T-cell (primary cell): ENCODE measurements at places on chromosomes 2 and 18.

DNA sequence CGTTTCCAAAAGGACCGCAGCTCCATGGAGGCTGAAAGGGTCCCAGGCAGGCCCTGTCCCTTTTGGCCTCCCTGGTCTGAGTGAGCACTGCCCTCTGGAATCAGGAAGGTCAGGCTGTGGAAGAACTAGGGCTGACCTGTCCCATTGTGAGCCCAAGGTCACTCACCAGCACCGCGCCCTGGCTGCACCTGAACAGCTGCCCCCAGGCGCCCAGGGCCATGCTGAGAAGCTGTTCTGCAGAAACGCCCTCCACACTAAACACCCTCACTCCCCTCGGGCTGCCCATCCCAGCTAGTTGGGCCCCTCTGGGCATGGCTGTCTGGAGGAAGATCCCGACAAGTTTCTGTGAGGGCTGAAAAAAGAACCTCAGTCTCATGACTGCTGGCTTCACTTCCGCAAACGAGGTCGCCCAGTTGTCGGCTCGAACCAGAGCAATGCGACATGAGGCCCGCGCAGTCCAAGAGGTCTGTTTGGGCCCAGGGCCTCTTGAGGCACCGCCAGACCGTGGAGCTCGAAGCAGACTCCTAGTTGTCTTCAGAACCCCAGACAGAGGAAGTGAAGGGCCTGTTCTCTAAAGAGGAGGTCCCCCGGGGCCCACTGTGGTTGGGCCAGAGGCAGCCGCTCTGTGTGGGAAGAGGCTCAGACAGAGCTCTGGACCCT is 64.4 kb downstream of the INPP5D start:
- no peaks in the 10 kb centered on the region for H3K27me3 ChIP-seq
- H3K4me3 ChIP-seq = no peak overlapping the region
- no peak overlapping the region for H3K27ac ChIP-seq
- DNase-seq = no peak
- no peaks in the 10 kb centered on the region for H3K4me1 ChIP-seq

GRCh38 chr18:78981394-78981831 is 1.8 kb downstream of the SALL3 start:
- no peak for DNase-seq
- H3K4me1 ChIP-seq = no peaks in the 10 kb centered on the region
- H3K4me3 ChIP-seq = no peak overlapping the region
- H3K27ac ChIP-seq = no peak overlapping the region
- H3K27me3 ChIP-seq = peaks cover 31% of the 10 kb centered on the region
- no peaks in the 10 kb centered on the region for H3K36me3 ChIP-seq

- peak overlapping the region; percentile 6 for H3K4me3 ChIP-seq
- H3K36me3 ChIP-seq = no peaks in the 10 kb centered on the region
- H3K27me3 ChIP-seq = no peaks in the 10 kb centered on the region
Measured at GRCh38 chr2:134233728-134234136, 20.1 kb upstream of the MGAT5 start.

DNA sequence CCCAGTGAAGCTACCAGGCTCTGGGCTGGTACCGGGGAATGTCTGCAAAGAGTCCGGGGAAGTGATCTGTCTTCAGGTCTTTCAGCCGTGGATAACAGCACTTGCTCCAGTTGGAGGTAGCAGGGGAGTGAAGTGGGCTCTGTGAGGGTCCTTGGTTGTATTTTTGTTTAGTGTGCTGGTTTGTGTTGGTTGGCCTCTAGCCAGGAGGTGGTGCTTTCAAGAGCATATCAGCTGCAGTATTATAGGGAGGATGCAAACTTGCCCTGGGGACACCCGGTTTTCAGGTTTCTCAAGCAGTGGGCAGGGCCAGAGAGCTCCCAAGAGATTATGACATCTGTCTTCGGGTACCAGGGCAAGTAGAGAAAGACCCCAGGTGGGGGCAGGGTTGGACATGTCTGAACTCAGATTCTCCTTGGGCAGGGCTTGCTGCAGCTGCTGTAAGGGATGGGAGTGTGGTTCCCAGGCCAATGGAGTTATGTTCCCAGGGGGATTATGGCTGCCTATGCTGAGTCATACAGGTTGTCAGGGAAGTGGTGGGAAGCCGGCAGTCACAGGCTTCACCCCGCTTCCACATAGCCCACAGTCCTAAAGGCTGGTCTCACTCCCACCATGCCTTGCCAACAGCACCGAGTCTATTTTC is 34.4 kb downstream of the ACAA2 start:
- no peak for DNase-seq
- no peaks in the 10 kb centered on the region for H3K27me3 ChIP-seq
- no peaks in the 10 kb centered on the region for H3K36me3 ChIP-seq

GRCh38 chr2:236367506-236368289 is 103.5 kb upstream of the ASB18 start:
- H3K36me3 ChIP-seq = no peaks in the 10 kb centered on the region
- H3K27ac ChIP-seq = no peak overlapping the region
- no peak for DNase-seq
- H3K27me3 ChIP-seq = peaks cover 40% of the 10 kb centered on the region
